KBM-7 (cell line): ENCODE measurements at places on chromosomes 5 and 9.
A peak's percentile ranks its signal among the peaks of the same experiment; 100 is the strongest.

DNA sequence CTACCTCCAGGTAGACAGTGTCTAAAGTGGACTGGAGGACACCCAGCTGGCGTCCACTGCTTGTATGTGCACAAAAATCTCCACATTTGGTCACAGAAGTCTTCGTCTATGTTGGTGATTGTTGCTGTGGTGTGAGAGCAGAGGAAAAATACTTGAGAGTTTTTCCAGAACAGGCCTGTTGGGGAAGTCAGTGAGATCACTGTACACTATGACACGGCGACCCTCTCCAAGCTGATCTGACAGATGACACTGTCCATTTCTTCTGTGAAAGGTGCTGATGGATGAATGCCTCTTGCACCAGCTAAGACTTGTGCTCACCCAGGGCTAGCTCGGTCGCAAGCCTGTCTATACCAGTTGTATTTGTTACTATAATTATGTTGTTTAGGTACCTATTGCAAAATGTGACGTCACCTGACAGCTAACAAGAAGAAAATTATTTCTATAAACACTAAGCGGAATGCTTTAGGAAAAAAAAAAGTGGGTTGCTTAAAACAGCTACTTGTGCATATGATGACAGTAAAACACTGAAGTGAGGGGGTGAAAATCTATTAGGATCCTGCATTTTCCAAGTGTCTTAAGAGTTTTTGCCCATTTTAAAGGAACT, 142.3 kb downstream of the ROR2 start:
- no peak for DNase-seq

DNA sequence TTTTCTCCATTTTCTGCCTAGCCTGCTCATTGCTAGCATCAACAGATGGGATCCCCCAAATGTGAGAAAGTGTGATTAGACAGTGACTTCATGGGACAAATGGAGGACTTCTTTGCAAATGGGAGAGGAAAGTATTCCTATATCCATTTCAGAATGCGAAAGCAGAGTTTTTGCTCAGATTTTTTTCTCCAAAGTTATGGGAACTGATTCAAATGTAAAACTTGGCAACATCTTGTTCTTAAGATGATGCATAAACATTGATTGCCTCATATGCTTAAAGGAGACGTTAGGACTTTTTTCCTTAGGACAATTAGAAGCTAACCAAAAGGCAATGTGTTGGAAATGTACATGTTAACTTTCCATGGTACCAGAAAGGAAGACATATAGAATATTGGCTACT, 704.3 kb upstream of the ZNF608 start:
- no peak for DNase-seq

GRCh38 chr5:154999865-155000264, 13.7 kb upstream of the KIF4B start:
- no peak for DNase-seq

DNA sequence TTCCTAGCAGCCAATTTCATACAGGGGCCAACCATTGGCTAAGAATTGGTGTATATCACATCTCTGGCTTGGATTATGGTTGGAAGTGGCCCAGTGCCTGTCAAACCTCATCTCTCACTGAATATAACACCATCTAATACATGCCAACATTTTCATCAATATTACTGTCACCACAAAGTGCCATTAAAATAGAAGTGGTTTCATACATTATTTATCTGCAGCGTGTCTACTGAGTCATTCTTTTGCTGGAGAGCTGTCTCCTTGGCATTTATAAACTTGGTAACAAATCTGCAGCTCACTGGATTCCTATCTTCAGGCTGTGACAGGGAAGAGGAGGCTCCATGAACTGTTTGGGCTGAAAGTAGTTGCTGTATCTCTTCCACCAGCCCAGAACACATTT, 70.9 kb downstream of the PTTG1 start:
- DNase-seq = no peak

DNA sequence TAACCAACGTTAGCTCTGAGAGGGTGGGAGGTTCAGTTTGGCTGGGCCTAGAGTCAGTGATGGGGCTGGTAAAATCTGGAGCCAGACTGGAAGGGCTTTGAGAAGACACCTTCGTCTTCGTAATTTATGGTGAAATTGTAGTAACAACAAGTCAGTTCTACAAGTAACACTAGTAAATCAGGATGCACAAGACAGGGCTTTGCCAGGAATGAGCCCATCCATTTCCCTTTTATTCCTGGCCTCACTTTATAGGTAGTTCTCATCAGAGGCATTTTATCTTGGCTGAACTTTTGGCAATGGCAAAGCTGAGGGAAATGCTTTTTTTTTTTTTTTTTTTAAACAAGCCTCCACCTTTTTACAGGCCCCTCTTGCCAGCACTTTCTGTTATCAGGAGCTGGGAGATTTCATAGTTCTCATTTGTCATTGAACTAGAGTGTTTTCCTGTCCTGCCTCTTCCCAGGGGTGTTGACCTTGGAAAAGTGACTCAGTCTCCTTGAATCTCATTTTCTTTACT, 110.5 kb upstream of the KLF4 start:
- DNase-seq = no peak

- DNase-seq = no peak
Measured at GRCh38 chr9:21470126-21470525, 12.0 kb downstream of the IFNE start.

GRCh38 chr5:180873615-180874520, 12.8 kb upstream of the ZFP62 start:
- peak; percentile 67 for DNase-seq

DNA sequence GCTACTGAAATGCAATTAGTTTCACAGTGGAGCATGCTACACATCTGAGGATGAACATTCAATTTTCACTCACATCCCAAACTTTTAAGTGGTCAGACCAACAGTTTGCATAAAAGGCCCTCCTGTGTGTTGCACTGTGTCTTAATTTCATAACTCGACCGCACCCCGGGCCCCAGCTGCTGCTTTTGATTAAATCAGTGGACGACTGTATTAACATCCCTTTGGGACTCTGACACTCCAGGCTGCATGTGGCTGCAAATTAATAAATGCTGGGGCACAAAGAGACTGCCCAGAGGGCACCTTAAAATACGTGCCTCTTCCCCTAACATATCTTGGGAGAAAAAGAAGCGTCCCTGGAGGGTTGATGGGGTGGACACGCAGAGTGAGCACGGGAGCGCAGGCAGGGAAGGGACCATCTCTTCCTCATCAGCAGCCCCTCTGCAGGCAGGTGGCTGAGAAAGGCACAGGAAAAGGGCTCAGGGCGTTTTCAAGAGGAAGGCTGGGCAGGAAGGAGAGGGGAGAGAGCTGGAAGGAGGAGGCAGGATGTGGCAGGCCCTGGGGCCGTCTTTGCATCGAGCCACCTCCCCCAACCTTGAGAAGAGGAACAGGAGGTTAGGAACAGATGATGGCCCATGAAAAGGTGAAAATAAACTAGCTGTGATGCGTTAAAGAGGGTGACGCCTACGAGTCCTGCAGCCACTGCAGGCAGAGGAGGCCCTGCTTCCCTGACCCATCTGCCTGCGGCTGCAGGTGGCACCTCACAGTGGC, 18.6 kb downstream of the MED10 start:
- peak; percentile 49 for DNase-seq

DNA sequence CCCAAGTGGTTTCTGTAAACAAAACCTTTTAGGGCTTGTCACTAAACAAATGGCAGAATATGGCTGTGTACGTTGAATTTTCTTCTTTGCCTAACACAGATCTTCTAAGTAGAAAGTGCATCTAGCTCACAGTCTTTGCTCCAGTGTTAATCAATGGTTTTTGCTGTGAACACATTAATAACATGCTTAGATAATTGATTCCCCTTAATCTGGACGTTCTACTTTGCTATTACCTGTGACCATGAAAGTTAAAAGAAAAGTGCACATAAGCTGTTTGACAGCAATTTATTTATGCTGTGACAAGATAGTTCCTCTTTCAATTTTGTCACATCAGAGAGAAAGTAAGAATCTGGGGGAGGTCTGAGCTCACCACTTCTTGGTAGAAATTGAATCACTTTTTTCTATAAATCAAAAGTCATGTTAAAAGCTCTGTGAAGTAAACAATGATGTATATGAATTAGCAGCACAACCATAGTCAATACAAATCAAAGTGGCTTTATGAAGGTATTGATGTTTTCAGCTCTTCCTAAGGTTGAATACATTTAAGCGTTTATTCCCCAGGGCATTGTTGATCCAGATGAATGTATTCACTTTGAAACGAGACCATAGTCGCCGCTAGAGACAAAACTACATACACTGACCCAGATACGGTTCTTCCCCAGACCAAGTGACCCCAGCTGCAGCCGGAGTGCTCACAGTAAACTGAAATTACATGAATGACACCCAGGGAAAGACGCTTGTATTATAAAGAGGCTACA, 174.6 kb upstream of the ZNF608 start:
- peak; percentile 32 for DNase-seq

DNA sequence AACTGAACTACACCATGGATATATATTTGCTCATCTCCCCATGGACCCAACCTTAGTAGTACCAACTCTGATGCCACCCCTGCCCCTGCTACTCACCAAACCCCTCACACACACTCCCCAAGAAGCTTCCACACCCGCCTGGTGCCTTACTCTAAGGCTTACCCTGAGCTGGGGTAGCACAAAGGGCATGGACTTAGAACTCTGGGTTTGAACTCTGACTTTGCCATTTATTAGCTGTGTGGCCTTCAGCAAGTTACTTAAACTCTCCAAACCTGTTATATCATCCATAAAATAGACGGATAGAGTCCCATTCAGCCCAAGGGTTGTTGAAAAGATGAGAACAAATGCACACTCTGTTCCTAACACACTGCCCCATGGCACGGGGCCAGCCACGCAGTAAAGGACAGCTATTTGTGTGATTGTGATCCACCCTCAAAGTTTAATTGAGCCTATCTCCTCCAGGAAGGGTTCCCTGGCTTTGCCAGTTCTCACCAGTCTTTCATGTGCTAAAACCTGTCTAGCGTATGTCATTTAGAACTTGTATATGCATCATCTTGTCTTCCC, 111.0 kb downstream of the KLHL3 start:
- DNase-seq = no peak

- no peak for DNase-seq
Measured at GRCh38 chr9:131951905-131952304, 127.8 kb downstream of the MED27 start.

DNA sequence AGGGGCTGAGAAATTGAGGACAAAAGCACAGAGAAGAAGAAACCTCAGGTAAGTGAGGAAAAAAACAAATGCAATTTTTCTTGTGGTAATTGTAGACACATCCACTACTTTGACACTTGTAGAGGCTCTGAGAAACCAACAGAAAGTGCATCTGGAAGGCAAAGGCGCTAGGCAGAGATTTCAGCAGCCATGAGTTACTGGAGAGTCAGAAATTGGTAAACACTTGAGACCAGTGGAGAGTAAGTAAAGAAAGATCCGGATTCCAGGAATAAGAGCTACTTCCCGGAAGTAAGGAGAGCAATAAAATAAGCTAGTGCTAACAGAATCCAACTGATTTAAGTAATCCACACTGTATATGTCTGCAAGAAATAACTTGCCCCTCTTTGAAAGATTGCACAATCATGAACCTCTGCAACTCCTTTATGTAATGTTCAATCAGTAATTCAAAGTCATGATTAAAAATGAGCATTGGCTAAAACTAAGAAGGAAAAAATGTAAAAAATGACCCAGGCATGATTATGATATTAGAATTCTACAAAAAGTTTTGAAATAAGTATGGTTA, 382.1 kb downstream of the CDH18 start:
- DNase-seq = no peak

GRCh38 chr9:70452365-70452764, 37.9 kb upstream of the KLF9 start:
- DNase-seq = no peak

GRCh38 chr9:5500441-5501235, 9.7 kb upstream of the PDCD1LG2 start:
- peak; percentile 52 for DNase-seq

- DNase-seq = peak; percentile 67
Measured at GRCh38 chr9:76704593-76705204, 59.5 kb upstream of the PCA3 start.

DNA sequence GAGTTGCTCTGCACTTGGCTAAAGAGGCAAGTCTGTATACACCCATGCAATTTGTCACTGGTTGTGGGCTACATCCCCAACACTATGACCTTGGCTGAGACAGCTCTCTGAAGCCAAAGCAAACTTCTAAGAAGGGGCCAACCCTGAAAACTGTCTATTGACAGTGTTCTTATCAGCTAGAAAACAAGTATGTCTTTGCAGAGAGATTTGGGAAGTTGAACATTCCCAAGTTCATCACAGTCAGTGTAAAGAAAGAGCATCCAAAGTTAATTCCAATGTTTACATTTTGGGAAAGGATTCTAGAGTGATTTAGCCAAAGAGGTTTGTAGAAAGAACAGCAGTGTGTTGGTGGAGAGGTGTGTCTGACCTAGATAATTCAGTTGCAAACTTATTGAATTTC, 711.1 kb upstream of the CHD1 start:
- no peak for DNase-seq

DNA sequence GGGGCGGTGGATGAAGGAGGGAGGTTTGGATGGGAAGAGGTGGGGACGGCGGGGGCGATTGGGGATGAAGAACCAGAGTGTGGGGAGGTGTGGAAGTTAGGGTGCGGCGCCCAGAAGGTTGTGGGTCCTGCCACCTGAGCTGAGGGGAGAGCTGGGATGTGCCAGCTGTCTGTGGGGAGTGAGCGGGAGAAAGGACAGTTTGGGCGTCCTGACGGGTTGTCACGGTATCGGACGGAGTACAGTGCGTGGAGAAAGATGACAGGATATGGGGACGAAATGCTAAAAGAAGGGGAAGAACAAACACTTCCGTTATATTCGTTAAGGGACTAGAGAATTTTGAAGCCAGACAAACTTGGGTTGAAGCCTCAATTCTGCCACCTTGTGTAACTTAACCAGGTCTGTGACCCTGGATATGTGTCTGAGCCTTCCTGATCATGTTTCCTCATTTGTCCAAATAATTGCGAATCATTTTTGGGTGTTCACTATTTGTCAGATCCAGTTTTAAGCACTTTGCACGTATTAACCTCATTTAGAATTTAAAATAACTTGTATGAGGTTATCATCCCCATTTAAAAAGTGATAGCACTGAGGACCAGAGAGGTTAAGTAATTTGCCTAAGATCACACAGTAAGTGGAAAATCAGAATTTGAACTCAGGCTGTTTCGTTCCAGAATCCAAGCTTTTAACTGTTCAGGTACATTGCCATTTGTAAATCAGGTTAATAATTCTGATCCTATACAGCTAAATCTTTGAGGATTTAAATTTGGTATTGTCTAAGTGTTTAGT, 689 bp downstream of the CNTRL start:
- DNase-seq = peak; percentile 78

- DNase-seq = no peak
Measured at GRCh38 chr5:5929291-5930020, 448.9 kb downstream of the MED10 start.

GRCh38 chr5:172586125-172587060, 54.7 kb upstream of the NEURL1B start:
- DNase-seq = no peak

GRCh38 chr5:110321117-110321516, 405.4 kb downstream of the TMEM232 start:
- no peak for DNase-seq

DNA sequence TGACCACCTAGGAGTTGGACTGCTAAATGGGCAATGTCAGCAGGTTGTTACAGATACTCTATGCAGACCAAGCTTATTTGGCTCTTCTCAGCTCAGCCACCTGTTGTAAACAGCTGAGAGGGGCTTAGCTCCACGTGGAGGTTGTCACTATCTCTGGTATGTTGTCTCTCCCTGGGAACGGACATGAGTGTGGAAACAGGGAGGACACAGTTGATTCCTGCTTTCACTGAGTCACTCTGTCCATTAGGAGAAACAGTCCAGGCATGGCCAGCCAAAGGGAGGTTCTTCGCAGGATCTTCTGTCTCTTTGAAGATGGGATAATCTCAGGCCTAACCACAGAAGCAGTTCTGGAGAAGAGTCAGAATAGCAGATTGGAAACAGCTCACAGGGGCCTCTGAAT, 121.2 kb downstream of the PALM2AKAP2 start:
- DNase-seq = no peak

GRCh38 chr5:125882061-125882460, 541.1 kb upstream of the GRAMD2B start:
- DNase-seq = no peak
